ENCODE measurements at places on chromosomes 1 and 21. TPM values are rescaled to one million over a fixed set of nuclear protein-coding genes. Genes with fewer than 3 reads are reported as not detected.

IGSF21 gene
- total RNA-seq, result not detected

PGLYRP3 gene
- not detected for total RNA-seq

ZNF683 gene
- total RNA-seq, result not detected

CDC7 gene
- total RNA-seq, result 9.9 TPM

VWA5B1 gene
- not detected for total RNA-seq

KCNN3 gene
- under 0.01 TPM for total RNA-seq

YOD1 gene
- 4.6 TPM for total RNA-seq

HENMT1 gene
- 4.2 TPM for total RNA-seq

TMEM200B gene
- 8.8 TPM for total RNA-seq

AMY1B gene
- not detected for total RNA-seq

GRIK3 gene
- total RNA-seq, result not detected

DISC1 gene
- total RNA-seq, result 4.7 TPM

LAX1 gene
- not detected for total RNA-seq

LORICRIN gene
- total RNA-seq, result not detected

SLC9C2 gene
- not detected for total RNA-seq

OR10J5 gene
- not detected for total RNA-seq

OR2T11 gene
- total RNA-seq, result not detected

ADAM30 gene
- total RNA-seq, result not detected

LINGO4 gene
- total RNA-seq, result not detected

DCST1 gene
- not detected for total RNA-seq

C21orf58 gene
- 2.9 TPM for total RNA-seq

SLAMF8 gene
- not detected for total RNA-seq

SPRR3 gene
- total RNA-seq, result not detected

KIF17 gene
- 0.81 TPM for total RNA-seq

LPAR3 gene
- total RNA-seq, result 0.16 TPM

EVI5 gene
- 22.2 TPM for total RNA-seq

COL18A1 gene
- 403 TPM for total RNA-seq

TXLNA gene
- total RNA-seq, result 53.6 TPM

CHD5 gene
- total RNA-seq, result under 0.01 TPM

OR10R2 gene
- not detected for total RNA-seq

All from mesangial cell (primary cell).